Cerebellar nuclear complex (tissue), 1 donor: ENCODE measurements at places on chromosomes 2 and 18.

DNA sequence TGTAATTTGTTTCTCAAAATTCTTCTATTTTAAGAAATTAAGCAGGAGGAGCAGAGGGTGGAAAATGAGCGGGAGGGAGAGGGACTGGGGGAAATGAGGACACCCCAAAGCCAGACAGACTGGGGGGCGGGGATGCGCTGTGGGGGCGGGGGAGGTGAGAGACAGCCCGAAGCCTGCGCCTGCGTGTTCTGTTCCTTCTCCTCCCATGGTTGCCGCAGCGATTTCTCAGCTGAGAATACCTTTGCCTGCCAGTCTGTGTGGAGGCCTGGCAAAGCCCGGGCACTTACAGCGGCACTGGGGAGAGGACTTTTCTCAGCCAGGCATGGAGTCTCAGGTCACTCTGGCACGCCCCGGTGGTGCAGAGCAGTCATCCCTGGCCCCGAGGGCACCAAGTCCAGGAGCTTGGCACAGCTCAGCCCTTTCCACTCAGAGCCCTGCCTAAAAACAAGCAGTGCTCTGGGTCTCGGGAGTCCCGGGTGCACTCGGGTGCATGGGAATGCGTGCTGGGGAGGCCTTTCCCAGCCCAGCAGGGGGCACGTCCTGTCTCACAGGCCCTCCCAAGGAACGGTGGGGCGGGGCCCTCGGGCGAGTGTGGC lies 289.3 kb upstream of the HS6ST1 start:
- no peak for DNase-seq

DNA sequence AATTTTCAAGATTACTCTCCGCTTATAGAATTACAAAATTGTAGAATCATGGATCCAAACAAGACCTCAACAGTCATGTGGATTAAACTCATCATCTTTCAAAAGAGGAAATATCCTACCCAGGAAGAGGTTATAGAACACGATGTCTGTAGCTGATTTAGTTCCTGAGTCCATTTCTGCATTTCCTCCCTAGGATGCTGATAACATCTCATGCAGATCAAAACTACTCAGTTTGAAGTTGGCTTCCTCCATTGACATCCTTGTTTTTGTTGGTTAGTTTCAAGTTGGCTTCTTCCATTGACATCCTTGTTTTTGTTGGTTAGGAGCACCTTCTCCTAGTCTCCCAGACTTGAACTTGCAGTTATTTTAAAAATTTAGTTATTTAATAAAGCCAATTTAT lies 147.5 kb downstream of the PARD3B start:
- no peak for DNase-seq

DNA sequence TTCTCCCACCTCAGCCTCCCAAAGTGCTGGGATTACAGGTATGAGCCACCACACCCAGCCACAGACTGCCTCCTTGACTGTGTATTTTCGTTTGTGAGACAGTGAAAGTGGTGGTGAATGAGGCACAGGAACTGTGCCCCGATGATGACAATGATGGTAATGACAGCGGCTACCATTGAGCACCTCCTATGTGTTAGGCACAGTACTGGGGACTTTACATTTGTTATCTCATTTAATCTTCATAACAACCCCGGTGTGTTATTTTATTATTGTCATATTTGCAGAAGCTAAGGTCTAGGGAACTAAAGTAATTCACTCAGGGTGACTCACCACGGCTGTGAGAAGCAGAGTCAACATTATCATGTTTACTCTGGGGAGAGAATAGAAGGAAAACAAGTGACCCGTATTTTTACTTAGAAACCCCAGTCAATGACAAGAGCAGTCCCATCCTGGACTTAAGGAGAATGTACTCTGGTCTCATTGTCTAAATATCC lies 77.6 kb upstream of the ALPP start:
- no peak for DNase-seq

DNA sequence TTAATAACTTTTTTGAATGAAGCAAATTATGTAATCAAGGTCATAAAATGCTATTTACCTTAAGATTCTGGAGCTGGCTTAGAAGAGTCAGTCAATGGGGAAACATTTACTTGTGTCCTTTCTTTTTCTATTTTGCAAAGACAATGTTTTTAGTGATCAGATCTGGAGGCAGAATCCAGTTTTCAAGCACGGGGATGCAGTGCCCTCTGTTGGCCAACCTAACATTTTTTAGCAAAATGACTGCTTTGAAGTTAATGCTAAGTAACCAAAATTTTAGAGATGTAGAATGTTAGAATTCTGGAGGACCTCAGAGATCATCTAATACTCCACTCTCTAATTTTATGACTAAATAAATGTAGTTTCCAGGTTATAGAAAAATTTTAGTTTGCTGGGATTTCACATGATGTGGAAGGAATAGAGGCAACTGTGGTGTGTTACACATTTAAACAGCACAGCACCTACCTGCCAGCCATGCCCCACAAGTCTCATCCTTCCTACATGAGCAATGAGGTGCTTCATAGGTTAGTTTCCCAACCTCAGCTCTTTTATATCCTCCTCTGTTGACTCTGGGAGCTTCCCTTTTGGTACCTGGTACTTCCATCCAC lies 23.6 kb upstream of the SLC9A4 start:
- DNase-seq, result no peak
